ENCODE measurements at places on chromosomes 16 and 17.

GRCh38 chr16:4208341-4208751 is 33.5 kb downstream of the SRL start:
- DNase-seq, result no peak

DNA sequence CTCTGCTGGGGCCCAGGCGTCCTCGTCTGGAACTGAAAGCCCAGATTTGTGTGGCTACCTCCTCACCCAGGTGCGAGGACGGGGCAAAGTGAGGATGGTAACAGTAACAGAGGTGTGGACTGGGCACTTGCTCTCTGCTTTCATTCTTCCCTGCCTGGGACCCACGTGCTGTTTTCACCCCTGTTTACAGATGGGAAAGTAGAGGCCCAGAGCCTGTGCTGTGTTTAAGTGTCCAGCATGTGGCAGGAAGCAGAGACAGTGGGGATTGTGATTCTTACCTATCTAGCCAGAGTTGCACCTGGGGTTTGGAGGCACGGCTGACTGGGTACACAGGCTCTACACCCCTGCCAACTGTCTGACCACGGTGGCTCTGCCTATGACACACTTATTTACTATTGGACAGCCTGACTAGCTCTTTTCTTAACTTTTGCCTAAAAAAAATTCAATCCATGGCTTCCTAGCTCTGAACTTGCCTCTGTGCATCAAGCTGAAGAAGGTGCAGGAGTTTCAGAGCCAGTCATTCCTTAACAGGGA is 155.4 kb downstream of the CLEC16A start:
- no peak for DNase-seq

DNA sequence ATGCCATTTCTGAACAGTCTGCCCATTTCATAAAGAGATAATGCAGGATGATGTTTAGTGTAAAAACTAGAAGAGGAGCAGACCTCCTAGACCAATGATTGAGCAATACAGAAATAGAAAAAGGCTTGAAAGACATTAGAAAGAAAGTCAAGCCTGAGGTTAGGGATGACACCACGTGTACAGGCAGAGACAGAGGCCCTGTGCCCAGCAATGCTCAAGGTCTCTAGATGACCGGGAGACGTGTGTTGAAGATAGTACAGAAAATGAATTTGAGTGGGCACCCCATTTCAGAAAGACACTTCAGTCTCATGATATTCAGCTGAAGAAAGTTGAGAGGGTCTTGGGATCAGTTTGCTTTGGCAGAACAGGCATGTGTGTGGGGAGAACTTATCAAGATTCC is 5.4 kb downstream of the GID4 start:
- no peak for DNase-seq

- DNase-seq, result no peak
Measured at GRCh38 chr17:28744972-28745785, 1.4 kb downstream of the TRAF4 start.

DNA sequence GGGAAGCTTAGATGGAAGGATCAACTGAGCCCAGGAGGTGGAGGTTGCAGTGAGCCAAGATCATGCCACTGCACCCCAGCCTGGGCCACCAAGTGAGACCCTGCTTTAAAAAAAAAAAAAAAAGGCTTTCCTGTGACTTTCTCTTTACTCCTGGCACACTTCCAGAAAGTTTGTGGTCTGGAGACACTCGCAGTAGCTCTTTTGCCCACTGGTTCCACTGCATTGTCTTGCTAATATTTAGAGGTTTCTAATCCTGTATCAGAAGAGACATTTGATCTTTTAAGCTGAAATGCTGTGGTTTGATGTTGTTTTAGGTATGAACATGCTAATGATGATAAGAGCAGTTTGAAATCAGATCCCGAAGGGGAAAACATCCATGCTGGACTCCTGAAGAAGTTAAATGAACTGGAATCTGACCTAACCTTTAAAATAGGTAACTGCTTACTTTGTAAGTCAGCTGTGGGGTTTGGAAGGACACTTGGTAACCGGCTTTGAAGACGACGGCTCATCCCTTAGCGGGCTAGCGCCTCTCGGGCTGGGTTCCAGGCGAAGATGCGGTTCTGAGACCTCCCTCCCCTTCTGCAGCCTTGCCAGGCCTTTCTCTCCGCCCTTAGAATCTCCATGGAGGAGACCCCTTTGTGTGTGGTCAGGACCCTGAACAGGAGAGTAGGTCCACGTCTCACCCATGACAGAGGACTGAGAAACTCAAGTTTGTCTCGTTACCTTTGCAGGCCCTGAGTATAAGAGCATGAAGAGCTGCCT is 23.1 kb downstream of the NTAN1 start:
- DNase-seq, result no peak

- DNase-seq, result no peak
Measured at GRCh38 chr17:2034806-2035540, 5.0 kb downstream of the DPH1 start.

DNA sequence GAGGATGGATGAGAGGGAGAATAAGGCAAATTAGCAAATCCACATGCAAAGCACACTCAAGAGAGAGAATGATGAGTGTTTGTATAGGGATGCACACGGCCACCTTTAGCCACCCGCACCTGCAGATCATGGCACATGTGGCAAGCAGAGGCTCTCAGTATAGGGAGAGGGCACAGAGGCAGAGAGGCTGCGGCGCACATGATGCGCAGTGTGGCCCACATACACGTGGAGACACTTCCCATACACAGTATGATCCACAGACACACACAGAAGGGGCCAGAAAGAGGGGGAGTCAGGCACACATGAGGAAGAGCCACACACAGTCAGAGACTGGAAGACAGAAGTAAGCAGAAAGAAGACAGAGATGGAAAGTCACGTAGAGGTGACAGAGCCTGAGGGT is 6.5 kb upstream of the CHD3 start:
- DNase-seq, result no peak

DNA sequence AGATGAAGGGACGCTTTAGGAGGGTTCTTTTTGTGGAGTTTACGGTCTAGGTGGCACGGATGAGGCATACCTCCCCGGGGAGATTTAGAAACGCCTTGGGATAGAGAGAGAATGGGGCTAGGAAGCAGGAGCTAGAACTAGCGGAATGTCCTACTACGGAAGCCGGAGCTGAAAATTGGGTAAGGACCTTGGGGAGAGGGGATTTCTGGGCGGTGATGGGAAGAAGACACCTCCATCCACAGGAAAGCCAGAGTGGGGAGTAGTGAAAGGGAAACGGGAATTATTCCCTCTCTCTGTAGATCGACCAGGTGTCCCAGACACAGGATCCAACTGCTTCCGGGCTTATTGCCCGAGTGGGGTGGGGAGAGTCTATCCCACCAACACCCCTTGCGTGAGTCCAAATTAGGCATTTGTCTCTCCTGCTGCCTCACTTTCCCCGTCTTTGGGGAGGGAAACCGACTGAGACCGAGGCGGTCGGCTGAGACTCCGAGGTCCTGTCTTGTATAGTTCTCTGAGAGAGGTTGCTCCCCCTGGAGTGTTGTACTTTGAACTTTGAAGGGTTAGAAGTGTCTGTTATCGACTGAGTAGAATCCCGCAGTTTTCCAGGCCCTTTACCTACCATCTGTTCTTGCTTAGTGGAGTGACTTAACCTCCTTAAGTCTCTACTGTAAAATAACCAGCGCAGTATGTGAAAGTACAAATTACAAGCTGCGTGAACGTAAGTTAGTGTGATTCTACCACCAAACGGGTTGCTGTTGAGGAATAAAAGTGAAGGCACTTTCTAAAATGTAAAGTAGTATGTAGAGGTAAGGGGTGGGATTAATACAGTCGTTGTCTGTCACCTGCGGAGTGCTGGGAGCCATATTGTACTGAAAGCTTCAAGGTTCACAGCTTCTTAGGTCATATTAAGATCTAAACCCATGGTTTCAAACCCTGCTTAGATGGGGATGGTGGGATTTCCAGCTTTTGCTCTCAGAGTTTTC is 1.0 kb downstream of the RSPRY1 start:
- no peak for DNase-seq

DNA sequence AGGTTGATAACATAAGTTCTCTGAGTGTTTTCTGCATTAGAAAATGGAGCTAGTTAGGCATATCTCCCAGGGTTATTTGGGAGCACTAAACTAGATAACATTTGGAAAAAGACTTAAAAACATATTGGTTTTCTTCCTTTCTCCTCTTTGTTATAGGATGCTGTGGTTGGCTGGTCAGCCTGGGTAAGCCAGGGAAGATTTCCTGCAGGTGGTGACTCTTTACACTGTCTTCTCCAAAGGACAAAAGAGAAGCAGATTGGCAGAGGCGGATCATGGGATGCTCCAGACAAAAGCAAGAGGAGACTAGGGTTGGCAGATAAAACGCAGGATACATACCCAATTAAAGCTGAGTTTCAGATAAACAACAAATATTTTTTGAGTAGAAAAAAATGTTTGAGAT is 6.2 kb upstream of the CRYBA1 start:
- no peak for DNase-seq

GRCh38 chr16:86011532-86011931 is 112.6 kb downstream of the IRF8 start:
- no peak for DNase-seq

DNA sequence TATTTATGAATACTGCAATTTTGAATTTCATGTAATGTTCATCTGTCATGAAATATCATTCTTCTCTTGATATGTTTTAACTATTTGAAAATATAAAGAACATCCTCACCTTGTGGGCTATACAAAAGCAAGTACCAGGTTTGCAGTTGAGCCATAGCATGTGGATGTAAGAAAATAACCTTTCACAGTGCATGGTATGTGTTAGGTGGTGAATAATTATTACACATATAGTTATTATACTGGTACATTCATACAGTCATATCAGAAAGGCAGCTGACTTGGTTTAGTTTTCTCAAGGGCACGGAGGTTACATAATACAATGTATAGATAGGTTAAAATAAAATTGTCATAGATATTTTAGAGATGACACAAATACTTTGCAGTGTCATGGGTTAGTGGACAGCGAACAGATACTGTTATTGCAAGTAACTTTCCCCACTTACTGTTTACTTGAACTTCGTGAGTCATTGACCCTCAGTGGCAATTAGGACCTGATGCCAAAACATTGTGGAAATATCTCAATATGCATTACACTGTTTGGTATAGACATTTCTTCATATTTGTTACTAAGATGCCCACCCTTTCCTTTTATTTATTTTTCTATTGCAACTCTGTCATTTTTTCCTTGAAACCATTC is 445.4 kb upstream of the GOT2 start:
- DNase-seq, result no peak

- no peak for DNase-seq
Measured at GRCh38 chr17:63790057-63790456, 16.1 kb downstream of the DDX42 start.

DNA sequence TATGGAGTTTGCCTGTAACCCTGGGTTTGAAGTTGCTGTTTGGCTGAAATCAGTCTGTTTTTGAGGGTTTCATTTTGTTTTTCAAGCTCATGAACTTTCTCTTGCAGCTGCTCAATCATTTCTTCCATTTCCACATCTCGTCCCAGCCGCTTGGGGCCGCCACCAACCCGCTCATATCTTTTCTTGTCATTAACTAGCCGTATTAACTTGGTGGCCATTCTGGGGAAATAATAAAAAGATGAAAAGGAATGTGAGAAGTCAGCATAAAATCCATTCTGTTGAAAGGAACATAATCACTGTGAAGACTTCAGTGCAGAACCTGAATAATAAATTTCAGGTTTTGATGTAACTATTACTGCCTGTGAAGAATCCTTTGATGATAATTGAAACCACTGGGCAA is 11.5 kb downstream of the RPGRIP1L start:
- no peak for DNase-seq

GRCh38 chr17:43953746-43954145 is at the start of gene PYY:
PYY (minus strand) TSS chr17:43953940; CDS start chr17:43953483, 457 bp downstream.
- no peak for DNase-seq

- no peak for DNase-seq
Measured at GRCh38 chr16:47644661-47645060, 183.5 kb downstream of the PHKB start.

- DNase-seq, result no peak
Measured at GRCh38 chr17:76734080-76734840, 2.9 kb downstream of the SRSF2 start.

GRCh38 chr17:22461460-22462145 is 769.3 kb downstream of the KCNJ18 start:
- no peak for DNase-seq

GRCh38 chr17:31413874-31414549 is 22.5 kb downstream of the RAB11FIP4 start:
- DNase-seq, result no peak

- DNase-seq, result no peak
Measured at GRCh38 chr16:63617990-63618763, 1503.7 kb downstream of the CDH11 start.

DNA sequence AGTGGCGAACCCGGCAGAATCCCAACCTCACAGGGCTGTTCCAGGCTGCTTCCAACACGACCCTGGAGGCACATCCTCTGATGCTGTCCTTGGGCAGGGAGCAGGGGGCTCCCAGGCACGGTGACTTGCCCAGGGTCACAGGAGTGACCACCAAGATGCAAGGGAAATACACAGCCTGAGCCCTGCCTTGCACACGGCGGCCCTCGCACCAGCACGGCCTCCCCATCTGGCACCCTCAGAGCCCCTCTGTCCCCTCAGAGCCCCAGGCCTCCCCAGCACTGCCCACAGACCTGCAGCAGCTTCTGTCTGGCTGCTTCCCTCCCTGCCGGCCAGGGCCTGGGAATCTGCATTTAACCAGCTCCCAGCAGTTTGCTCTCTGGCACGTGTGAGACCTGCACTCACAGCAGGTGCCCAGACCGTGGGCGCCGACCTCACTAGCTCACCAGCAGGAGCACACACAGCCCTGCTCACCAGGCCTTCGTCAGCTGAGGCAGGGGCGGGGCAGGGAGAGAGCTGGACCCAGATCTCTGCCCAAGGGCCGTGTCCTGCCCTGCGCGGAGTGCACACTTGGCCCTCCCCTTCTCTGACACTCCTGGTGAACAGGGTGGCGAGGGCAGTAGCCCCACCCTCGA is 29.7 kb upstream of the ZC3H18 start:
- DNase-seq, result no peak

- no peak for DNase-seq
Measured at GRCh38 chr16:27772093-27772825, 222.3 kb downstream of the KATNIP start.

GRCh38 chr17:2203818-2204217 is 99.8 kb downstream of the SMG6 start:
- DNase-seq, result no peak

All from cortex of kidney (tissue), 1 donor.